ENCODE measurements at places on chromosomes 2 and 18.

- no peak for DNase-seq
Measured at GRCh38 chr18:74465775-74466174, 8.7 kb upstream of the DIPK1C start.

- no peak for DNase-seq
Measured at GRCh38 chr2:14602309-14602708, 30.2 kb upstream of the LRATD1 start.

DNA sequence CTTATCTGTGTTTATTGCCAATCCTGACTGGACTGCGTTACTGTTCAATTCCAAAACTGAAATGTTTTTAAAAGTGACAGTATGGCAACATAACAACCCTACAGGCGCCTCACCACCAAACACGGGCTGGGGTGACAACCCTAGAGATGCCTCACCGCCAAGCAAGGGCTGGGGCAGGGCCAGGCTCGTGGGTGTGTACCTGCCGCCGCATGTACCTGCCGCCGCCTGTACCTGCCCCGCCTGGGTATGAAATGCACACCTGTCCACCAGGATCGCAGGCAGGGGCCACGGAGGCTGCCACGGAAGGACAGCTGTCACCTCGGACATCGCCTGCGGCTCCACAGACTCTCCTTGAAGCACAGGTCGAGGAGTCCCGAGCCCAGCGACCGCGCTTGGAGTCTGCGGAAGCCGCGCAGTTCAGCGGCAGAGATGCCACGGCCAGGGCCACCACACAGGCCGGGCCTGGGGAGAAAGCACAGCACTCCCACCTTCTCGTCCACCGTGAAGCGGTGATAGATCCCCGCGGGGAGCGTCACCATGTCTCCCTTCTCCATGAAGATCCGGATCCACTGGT lies 18.9 kb downstream of the ADI1 start:
- DNase-seq = no peak

DNA sequence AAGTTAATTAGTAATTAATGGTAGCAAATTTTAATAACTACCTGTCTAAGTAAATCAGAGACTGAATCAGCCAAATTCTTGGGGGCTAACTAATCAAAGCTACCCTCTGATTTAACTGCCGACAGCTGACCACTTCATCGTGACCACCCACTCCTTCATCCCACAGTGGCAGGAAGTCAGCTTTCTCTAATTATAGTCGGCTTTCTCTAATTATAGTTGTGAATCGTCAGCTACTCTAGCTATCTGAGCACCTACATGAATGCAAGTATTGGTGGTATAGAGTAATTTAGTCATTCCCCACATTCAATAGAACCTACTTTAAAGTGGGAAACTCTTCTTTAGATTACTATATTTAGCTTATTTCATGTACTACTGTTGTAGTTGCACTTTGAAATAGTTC lies 185.5 kb downstream of the PTGR3 start:
- no peak for DNase-seq

GRCh38 chr2:142076317-142076716 lies 54.5 kb downstream of the LRP1B start:
- DNase-seq = no peak

DNA sequence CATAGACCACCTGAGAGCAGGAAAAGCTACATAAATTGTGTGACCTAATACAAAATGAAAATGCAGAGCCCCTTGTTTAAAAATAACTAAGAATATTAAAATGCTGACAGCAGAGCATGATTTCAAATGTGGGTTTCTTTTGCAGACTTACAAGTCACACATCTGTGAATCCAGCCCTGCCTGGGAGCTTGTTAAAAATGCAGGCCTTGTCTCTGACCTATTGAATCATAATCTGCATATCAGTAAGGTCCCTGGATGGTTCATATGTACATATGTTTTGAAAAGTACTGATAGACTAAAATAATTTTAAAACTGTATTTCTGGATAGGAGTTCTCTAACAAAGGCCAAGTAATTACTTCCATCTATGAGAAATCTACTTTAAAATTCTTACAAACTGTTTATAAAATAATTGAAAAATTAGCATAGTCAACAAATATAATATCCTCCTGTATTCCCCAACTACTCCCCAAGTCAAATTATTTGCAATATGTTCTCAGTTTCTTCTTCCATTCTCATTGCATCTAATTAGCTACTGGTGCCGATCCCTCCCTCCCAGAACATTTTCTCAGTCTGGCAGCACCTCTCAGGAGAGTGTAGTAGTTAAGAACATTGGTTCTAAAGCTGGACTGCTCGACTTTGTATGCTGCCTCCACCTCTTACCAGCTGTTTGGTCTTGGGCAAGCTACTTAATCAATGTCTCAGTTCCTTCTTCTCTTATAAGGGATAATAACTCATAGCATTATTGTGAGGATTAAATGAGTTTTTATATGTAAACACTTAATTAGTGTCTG lies 1040.4 kb upstream of the CDH2 start:
- DNase-seq = no peak

GRCh38 chr2:175805442-175806124 lies 196.5 kb downstream of the LNPK start:
- DNase-seq = no peak

GRCh38 chr18:21393986-21394385 lies 152.0 kb downstream of the GREB1L start:
- DNase-seq = no peak

- no peak for DNase-seq
Measured at GRCh38 chr18:60246606-60247005, 126.0 kb downstream of the MC4R start.

- no peak for DNase-seq
Measured at GRCh38 chr18:7516266-7517117, 50.6 kb upstream of the PTPRM start.

DNA sequence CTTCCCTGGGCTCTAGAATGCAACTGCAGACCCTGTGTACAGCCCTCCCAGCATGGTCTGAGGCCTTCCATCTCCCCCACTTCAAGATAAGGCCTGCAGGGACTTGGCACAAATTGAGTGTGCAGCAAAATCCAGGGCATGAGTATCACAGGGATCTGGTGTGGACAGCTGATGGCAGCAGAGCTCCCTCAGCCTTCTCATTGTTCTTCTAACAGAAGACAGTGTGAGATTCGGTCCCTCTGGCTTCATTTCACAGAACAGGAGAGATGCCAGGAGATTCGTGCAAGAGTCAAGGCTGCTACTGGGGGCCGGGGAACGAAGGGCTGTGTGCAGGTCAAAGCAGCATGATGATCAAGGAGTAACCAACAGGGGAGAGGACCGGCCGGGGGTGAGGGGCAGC lies 85.8 kb downstream of the UXS1 start:
- no peak for DNase-seq

- DNase-seq = no peak
Measured at GRCh38 chr2:16588565-16588964, 77.1 kb downstream of the CYRIA start.

DNA sequence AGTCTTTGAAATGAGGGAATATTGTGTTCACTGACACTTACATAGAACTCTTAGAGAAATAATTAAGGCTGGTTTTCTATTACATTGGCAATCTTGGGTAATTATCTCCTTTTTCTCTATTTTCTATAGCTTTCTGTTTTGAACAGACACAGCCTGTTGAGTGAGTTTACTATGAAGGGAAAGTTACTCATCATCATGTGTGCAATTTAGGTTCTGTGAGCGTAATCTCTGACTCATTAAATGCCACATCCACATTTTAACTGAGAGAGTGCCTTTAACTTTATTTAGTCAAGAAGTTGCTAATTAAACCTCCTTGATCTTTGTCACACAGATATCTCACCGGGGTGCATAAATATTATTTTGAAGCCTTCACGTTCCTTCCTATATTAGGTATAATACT lies 174.0 kb upstream of the SLC8A1 start:
- DNase-seq = no peak

GRCh38 chr18:33716061-33716683 lies 138.2 kb downstream of the ASXL3 start:
- no peak for DNase-seq

- no peak for DNase-seq
Measured at GRCh38 chr2:103002954-103003353, 241.1 kb downstream of the TMEM182 start.

GRCh38 chr2:37560863-37561614 lies 110.4 kb downstream of the CDC42EP3 start:
- DNase-seq = no peak

GRCh38 chr2:232533944-232534710 lies 5.4 kb upstream of the CHRNG start:
- DNase-seq = no peak

DNA sequence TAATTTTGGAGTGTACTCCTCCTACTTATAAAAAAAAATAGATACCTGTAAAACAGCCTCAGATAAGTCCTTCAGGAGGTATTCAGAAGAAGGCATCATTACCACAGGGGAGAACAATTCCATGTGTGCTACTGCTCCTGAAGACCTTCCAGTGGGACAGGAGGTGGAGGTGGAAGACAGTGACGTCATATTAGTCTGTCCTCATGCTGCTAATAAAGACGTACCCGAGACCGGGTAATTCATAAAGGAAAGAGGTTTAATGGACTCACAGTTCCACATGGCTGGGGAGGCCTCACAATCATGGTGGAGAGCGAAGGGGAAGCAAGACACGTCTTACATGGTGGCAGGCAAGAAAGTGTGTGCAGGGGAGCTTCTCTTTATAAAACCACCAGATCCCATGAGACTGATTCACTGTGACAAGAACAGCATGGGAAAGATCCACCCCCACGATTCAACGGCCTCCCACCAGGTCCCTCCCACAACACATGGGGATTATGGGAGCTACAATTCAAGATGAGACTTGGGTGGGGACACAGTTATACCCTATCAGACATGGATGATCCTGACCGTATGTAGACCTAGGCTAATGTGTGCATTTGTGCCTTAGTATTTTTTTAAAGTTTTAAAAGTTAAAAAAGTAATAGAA lies 98.4 kb downstream of the NDUFA10 start:
- DNase-seq = no peak

DNA sequence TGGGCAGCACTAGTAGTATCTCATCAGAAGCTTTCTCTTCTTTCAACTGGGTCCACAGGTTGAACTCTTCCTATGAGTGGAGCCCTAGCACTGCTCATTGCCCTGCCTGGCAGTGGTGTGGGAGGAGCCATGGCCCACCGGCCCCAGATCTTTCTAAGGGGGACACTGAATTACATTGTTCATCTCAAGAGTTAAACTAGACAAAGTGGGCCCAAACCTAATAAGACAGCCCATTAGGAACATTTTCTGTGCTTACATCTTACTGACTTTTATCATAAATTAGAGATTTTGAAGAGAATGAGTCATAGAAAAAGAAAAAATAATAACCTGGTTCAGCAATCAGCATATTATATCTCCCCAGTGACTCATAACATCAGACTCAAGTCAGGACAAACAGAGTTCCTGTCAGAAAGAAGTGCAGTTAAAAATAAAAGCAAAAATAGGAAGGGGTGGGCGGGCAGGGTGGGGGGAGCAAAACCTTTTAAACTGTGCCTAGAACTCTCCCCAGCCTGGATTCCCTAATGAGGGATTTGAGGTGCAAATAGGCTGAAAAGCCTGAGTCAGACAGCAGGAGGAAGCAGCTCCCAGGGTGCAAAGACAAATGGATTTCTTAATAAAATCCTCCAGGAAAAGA lies 161.6 kb upstream of the TRIB2 start:
- DNase-seq = no peak

DNA sequence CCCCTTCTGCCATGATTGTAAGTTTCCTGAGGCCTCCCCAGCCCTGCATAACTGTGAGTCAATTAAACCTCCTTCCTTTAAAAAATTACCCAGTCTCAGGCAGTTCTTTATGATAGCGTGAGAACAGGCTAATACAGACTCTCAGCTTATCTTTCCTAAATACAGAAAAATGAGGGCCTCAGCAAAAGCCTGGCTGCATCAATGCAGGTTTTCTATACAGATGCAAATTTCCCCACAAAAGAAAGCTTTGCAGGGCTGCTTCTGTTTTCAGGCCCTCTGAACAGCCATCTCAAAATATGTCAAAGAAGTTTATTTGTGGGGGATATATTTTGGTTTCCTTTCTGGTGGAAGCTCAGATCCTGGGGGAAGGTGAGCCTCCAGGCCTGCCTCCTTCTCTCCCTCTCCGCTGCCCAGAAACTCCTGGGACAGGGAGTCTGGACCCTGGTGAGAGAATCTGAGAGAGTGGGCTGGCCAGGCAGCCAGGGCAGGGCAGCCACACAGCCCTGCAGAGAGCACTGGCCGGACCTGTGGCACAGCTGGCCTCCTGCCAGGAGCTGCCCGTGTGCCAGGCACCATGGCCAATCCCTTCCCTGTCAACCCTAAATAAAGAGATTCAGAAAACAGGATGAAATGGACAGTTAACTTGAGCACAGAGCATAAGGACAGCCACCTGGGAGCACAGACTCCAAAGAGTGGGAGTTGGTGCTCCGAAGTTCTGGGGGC lies 21.6 kb upstream of the AGXT start:
- no peak for DNase-seq

DNA sequence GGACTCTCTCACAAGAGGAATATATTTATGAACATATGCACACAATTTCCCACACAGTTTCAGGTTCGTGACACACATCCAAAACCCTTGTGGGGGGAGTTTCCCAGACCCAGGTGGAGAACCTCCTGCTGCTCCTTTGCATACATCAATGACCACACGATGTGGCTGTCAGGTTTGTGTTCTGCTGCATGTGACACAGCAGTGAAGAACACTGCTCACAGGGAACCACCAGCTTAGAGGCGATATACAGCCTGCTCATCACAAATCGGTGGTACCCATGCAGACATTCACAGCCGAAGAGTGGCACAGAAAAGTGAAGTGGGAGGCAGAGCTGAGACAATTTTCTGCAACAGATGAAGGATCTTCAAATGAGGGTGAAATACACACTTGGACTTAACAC lies 175.6 kb upstream of the ZFP36L2 start:
- DNase-seq = no peak

DNA sequence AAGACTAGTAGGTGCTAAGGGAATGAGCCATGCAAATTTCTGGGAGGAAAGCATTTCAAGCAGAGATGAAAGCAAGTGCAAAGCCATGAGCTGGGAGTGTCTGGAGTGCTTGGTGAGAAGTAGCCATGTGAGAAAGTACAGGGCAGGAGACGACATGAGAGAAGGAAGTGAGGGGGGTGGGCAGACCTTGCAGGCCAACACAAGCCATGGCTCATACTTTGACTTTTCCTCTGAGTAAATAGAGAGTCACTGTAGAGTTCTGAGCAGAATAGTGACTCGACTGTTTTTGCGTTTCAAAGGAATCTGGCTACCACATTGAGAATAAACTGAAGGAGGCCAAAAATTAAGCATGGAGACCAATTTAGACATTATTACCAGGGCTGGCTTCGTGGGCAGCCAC lies 42.2 kb downstream of the SCN2A start:
- DNase-seq = no peak

- DNase-seq = no peak
Measured at GRCh38 chr2:168748461-168748860, 54.0 kb upstream of the NOSTRIN start.

DNA sequence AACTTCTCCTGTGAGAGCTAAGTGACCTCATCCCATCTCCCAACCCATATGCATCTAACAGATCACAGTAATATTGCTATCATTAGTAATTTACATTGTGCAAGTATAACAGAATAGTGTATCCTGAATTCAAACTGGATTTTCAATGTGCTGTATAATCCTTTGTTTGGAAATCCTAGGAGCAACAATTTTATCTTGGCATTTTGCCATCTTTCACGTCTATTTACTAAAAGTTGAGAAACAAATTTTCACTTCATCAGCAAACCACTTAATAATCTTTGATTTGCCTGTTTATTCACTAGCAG lies 3.8 kb downstream of the HNRNPLL start:
- no peak for DNase-seq

Measured in stimulated activated CD8-positive, alpha-beta memory T cell treated with anti-CD3 and anti-CD28 coated beads, Interleukin-4, amount 100 ng/mL, for 4 hours (primary cell).